Right forelimb (tissue), 1 donor: ENCODE measurements at places on chromosomes 16 and 17.

- DNase-seq: peak; percentile 61
Observed at GRCh38 chr17:78450696-78451345, 72.4 kb downstream of the PGS1 start.

- DNase-seq: no peak
Observed at GRCh38 chr16:22050963-22051362, 41.4 kb upstream of the VWA3A start.

DNA sequence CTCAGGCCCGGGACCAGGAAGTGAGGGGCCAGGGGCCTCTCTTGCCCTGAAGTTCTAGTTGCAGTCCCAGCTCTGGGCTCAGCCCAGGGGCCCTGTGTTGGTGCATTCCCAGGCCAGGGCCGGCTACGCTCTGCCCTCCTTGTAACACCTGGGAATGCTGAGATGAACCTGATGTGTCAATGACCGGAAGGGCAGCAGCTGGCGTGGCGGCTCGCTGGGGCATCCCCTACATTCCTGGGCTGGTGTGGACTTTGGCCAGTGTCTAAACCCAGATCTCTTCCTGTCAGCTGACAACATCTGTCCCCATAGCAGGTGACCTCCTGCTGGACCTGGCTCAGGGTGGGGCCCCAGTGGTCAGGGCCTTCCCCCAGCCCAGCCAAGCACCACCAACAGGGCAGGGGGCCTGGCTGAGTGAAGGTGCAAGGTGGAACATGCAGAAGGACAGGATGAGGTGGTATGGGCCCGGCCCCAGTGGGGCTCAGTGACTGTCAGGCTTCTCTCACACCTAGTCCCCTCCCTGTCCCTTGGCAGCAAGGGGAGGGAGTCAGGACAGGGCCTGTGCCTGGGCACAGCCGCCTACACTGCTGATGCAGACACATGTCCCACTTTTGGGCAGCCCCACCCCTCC is 15.9 kb downstream of the FAM83G start:
- DNase-seq: no peak

DNA sequence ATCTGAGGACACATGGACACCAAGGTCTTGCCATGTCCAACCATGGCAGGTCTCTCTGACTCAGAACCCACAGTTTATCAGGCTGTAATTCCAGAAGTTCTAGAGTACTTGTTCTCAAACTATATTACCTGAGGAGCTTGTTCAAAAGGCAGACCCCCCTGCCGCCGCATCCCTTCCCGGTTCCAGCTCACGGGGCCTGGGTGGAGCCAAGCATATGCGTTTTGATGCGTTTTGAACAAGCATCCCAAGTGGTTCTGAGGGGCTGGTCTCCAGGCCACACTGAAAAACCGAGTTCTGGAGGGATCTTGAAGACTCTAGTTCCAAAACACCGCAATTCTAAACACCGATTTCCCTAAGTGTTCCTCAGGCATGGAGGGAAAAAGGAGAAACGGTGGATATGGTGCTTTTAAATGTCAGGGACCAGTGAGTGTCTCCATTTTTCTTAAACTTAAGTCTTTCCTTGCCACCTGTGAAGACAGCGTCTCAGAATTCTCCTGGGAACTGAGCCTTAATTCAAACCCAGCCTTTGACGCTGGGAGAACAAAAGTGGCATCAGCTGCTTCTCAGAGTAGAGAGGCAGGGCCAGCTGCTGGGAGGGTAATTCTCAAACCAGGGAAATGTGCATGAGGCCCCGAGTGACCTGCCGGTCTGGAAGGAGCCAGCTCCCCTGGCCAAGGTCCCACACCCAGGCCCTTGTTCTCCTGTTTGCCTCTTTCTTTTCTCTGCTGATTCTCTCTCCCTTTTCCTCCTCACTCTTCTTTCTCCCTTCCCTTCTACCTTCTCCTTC is 84.4 kb upstream of the PLCG2 start:
- no peak for DNase-seq

DNA sequence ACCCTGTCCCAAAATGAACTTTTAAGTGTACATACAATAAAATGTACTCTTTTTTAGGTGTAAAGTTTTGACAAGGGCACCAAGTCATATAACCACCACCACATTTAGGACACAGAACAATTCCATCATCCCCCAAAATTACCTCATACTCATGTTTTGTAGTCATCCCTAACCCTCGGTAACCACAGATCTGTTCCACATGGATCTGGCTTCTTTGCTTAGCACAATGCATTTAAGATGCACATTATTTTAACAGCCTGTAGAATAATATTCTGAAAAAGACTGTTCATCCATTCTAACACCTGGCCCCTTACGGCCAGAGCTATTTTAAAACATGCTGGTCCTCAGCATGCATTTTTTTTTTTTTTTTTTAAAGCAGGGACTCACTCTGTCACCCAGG is 25.2 kb upstream of the CFAP20 start:
- no peak for DNase-seq
